Keratinocyte (primary cell): ENCODE measurements at places on chromosomes 11 and 22.

GRCh38 chr22:37953062-37953436 is 352 bp downstream of the C22orf23 start:
- DNase-seq = no peak

GRCh38 chr22:22201185-22201929 is 43.2 kb upstream of the VPREB1 start:
- no peak for DNase-seq

DNA sequence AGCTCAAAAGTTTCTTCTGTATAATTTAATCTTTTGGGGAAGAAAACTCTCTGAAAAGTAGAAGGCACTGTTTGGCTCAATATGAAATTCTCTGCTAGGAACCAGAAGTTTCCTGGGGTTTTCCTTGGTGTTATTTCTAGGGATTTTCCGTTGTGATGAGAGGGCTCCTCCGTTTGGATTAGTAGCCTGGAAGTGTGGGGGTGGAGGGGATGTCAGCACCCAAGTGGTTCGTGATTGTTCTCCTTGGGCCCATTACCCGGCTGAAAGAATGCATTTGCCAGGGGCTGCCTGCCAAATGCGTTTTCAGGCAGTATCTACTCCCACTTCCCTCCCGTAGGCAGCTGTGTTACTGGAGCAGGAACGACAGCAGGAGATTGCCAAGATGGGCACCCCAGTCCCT is 4.3 kb downstream of the SF3B2 start:
- no peak for DNase-seq

DNA sequence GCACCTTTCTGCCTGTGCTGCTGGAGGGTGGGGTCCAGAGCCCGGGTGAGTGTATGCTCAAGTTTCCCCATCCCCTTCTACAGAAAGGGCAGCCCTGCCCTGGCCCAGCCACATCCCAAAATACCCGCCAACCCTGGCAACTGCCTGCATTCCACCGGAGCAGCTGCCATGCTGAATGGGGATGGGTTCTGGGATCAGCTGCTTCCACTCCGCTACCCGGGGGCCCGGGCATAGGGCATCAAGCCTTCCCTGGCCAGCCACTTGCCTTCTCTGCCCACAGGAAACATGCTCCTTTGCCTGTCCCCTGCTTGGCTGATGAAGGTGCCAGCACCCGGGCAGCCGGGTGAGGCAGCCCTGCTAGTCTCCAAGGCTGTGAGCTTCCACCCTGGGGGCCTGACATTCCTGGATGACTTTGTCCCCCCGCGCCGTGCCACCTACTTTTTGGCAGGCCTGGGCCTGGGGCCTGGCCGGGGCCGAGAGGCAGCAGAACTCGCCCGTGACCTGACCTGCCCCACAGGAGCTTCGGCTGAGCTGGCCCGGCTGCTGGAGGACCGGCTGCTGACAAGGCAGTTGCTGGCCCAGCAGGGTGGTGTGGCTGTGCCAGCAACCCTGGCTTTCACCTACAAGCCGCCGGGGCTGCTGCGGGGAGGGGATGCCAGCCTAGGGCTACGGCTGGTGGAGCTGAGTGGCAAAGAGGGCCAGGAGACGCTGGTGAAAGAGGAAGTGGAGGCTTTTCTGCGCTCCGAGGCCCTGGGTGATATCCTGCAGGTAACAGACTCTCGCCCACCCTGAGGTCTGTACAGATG is 3.2 kb downstream of the CARNS1 start:
- DNase-seq = no peak

DNA sequence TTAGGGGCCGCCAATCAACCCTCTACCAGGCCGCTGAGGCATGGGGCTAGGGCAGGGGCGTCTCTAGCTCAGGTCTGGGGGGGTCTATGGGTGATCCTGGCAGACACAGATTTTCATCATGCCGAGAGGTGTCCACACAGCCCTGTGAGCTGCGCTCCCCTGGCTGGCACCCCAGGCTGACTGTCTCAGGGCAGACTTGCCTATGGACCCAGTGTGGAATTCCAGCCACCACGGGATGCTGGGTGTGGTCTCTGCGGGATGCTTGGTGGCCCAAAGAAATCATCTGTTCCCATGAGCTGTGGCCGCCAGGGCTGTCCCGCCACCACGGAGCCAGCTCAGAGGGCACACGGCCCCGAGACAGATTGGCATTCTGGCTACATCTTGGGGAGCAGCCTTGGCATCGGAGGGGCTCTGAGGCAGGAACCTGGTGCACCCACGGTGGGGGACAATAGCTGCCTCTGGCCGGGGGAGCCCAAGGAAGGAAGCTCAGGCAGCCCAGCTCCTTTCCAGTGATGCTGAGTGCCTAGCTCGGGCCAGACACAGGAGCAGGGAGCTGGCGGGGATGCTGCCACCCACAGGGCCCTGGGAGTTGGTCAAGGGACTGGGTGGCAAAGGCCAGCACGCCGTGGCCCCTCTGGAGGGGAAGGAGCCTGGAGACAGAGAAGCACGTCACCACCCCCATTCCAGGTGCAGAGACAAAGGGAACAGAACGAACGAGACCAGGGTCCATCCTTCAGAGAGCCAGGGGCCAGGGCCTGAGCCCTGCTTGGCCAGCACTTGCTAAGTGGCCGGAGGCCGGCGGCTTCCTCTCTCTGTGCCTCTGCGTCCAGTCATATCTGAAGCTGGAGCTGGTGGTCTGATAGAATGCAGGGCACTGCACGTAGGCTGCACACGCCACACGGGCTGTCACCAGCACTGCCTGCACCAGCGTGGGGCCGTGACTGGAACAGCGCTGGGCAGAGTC is 64.4 kb upstream of the FGF3 start:
- DNase-seq = no peak

DNA sequence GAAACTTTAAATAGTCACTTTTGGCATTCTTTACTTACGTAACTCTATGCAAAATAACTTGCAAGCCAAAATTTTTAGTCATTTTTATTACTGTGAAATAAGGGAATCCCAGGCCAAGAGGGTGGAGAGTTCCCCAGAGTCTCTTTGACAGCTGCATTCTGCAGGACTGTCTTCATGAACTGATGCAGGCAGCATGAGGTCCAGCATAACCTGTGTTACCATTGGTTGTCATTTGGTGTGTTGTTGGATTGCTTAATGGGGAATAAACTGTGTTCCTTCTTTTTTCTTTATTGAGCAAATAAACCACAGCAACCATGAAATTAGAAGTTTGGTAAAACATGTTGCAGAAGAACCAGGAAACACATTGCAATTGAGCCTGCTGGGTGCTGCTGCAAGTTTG is 24.6 kb downstream of the MMP27 start:
- DNase-seq = no peak

GRCh38 chr11:63670433-63671321 is 499 bp downstream of the ATL3 start:
- no peak for DNase-seq

- no peak for DNase-seq
These were observed 37.6 kb downstream of the CNTF start for GRCh38 chr11:58659910-58660570.

GRCh38 chr11:95074792-95075563 is 8.3 kb downstream of the SRSF8 start:
- DNase-seq = no peak
